Nephron progenitor cell (in vitro differentiated cells): ENCODE measurements at places on chromosomes 12 and 14.
A peak's percentile ranks its signal among the peaks of the same experiment; 100 is the strongest.

- no peak overlapping the region for H3K4me3 ChIP-seq
- no peak for DNase-seq
- H3K27ac ChIP-seq: no peak overlapping the region
- no peaks in the 10 kb centered on the region for H3K4me1 ChIP-seq
- peaks cover 65% of the 10 kb centered on the region for H3K36me3 ChIP-seq
Measured at GRCh38 chr12:7144414-7145120, 14.4 kb downstream of the CLSTN3 start.

- H3K4me1 ChIP-seq: peaks cover 8% of the 10 kb centered on the region
- H3K36me3 ChIP-seq: no peaks in the 10 kb centered on the region
Measured at GRCh38 chr12:31246470-31246850, 79.5 kb downstream of the SINHCAF start.

DNA sequence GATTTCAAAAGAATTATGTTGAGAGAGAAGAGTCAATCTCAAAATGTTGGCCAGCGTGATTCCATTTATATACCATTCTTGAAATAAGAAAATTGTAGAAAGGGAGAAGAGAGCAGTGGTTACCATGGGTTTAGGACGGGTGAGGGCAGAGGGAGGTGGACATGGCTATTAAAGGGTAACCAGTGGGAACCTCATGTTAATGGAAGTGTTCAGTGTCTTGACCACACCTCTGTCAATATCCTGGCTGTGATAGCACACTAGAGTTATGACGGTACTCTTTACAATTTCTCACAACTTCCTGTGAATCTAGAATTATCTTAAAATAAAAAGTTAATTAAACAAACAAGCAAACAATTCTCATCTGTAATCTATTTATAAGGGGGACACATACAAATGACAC lies 821.2 kb downstream of the VRK1 start:
- no peak for DNase-seq
- no peak overlapping the region for H3K27ac ChIP-seq
- H3K4me1 ChIP-seq: no peaks in the 10 kb centered on the region
- H3K36me3 ChIP-seq: peaks cover 9% of the 10 kb centered on the region
- H3K4me3 ChIP-seq: no peak overlapping the region

DNA sequence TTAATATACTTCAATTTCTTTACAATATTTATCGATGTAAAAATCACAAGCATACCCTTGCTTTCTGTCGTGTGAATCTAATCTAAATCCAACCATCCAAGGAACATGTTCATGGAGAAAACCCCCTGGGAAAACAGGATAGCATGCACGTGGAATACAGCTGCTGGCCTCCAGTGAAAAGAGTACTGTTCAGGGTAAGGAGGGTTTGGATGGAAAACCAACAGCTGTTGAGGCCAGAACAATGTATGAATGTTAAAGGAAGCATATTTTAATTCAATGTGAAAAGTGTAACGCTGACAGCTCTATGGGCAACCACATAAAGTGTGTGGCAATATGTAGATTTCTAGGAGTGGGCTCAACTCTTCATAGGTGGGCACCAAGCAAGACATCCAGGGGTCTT lies 344.0 kb downstream of the TMEM132D start:
- peaks cover 33% of the 10 kb centered on the region for H3K27me3 ChIP-seq
- no peak for DNase-seq
- H3K27ac ChIP-seq: no peak overlapping the region
- H3K4me3 ChIP-seq: no peak overlapping the region
- no peaks in the 10 kb centered on the region for H3K36me3 ChIP-seq
- H3K4me1 ChIP-seq: no peaks in the 10 kb centered on the region

DNA sequence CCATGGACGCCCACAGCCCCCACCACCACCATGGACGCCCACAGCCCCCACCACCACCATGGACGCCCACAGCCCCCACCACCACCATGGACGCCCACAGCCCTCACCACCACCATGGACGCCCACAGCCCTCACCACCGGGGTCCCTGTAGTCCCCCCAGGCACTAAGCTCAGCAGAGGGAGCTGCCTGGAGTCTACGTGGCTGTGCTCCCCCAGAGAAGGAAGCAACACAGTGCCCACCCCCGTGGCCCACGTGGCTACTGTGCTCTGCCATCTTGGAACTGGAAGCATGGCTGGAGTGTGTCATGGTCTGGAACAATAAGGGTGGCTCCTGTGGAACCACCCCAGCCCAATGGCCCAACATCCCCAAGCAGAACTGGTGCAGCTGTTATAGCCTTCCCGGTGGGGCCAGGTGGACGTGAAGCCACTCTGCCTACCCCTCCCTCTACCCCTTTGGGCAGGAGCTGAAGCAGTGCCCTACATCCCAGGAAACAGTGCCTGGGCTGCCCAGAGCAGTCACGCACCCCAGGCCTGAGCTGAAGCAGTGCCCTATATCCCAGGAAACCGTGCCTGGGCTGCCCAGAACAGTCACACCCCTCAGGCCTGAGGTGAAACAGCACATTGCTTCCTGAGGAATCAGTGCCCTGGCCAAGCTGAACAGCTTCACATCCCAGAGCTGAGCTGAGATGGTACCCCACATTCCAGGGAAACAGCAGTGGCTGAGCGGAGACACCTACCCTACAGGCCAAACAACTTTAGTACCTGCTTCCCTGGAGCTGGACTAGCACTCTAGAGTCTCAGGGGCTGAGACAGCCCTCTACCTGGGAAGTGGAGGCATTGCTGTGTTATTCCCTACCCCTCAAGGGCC lies 9.0 kb upstream of the SFSWAP start:
- H3K27me3 ChIP-seq: peaks cover 38% of the 10 kb centered on the region
- DNase-seq: no peak
- no peak overlapping the region for H3K27ac ChIP-seq

GRCh38 chr14:49553892-49554291 lies 32.3 kb downstream of the RPS29 start:
- H3K27me3 ChIP-seq: peaks cover 3% of the 10 kb centered on the region
- no peak for DNase-seq
- no peak overlapping the region for H3K4me3 ChIP-seq
- H3K27ac ChIP-seq: no peak overlapping the region
- no peaks in the 10 kb centered on the region for H3K36me3 ChIP-seq
- peaks cover 41% of the 10 kb centered on the region for H3K4me1 ChIP-seq

DNA sequence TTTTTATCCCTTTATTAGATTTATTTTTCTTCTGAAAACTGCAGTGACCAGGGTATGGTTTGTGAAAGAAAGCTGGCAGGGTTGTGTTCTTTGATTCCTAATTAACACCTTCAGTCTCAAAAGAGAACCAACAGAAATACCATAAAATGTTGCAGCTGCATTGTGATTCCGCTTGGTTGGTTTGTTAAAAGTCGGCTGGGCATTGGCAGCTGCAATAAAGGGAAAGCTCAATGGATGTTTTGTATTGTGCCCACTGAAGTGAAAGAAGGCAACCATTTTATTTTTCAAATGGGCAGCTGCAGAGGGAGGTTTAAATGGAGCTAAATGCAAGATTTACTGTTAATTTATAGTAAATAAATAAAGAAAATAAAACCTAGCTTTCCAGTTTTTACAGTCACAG lies 16.7 kb downstream of the LGR5 start:
- H3K27ac ChIP-seq: no peak overlapping the region
- DNase-seq: no peak
- H3K4me1 ChIP-seq: peaks cover 48% of the 10 kb centered on the region
- peak overlapping the region; percentile 11 for H3K4me3 ChIP-seq
- peaks cover 4% of the 10 kb centered on the region for H3K27me3 ChIP-seq

- peaks cover 22% of the 10 kb centered on the region for H3K27me3 ChIP-seq
- peaks cover 4% of the 10 kb centered on the region for H3K4me1 ChIP-seq
- no peaks in the 10 kb centered on the region for H3K36me3 ChIP-seq
- no peak overlapping the region for H3K4me3 ChIP-seq
Measured at GRCh38 chr12:52347551-52348510, 19.4 kb downstream of the KRT85 start.

- peaks cover 55% of the 10 kb centered on the region for H3K4me1 ChIP-seq
- H3K27ac ChIP-seq: no peak overlapping the region
- no peaks in the 10 kb centered on the region for H3K36me3 ChIP-seq
- H3K4me3 ChIP-seq: peak overlapping the region; percentile 28
Measured at GRCh38 chr12:27521066-27521465, 2.9 kb upstream of the PPFIBP1 start.

GRCh38 chr12:95484524-95484923 lies 10.6 kb downstream of the METAP2 start:
- no peak overlapping the region for H3K4me3 ChIP-seq
- no peak overlapping the region for H3K27ac ChIP-seq
- H3K4me1 ChIP-seq: no peaks in the 10 kb centered on the region
- DNase-seq: no peak
- no peaks in the 10 kb centered on the region for H3K27me3 ChIP-seq

GRCh38 chr14:92955381-92955780 lies 32.4 kb downstream of the CHGA start:
- H3K27me3 ChIP-seq: peaks cover 3% of the 10 kb centered on the region
- DNase-seq: no peak
- no peaks in the 10 kb centered on the region for H3K36me3 ChIP-seq
- no peak overlapping the region for H3K27ac ChIP-seq

GRCh38 chr12:72057330-72057914 lies 118.8 kb downstream of the TPH2 start:
- H3K4me1 ChIP-seq: no peaks in the 10 kb centered on the region
- H3K4me3 ChIP-seq: no peak overlapping the region
- H3K27me3 ChIP-seq: peaks cover 12% of the 10 kb centered on the region
- H3K36me3 ChIP-seq: no peaks in the 10 kb centered on the region

DNA sequence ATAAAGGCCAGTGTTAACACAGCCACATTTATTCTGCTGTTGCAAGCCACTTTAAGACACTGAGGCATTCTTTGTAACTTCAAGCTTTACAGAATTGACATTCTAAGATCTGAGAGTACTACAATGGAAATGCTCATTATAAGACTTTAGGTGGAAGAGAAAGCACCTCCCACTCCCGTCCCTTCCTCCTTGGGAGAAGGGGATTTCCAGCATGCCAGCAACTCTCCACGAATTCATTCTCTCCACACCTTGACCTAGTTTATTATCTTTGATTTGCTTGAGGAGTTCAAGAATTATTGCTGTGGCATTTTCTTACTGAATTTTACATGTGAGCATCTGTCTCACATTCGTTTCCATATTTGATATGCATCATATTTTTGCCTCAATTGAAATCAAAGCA lies 644.4 kb upstream of the MIS18BP1 start:
- no peak overlapping the region for H3K27ac ChIP-seq
- H3K4me3 ChIP-seq: no peak overlapping the region
- H3K27me3 ChIP-seq: peaks cover 3% of the 10 kb centered on the region

GRCh38 chr14:51093371-51094281 lies 1.3 kb downstream of the TRIM9 start:
- H3K4me1 ChIP-seq: peaks cover 25% of the 10 kb centered on the region
- DNase-seq: peak; percentile 57

GRCh38 chr14:65137648-65138307 lies 35.5 kb upstream of the MAX start:
- no peak overlapping the region for H3K27ac ChIP-seq
- H3K36me3 ChIP-seq: no peaks in the 10 kb centered on the region
- peaks cover 7% of the 10 kb centered on the region for H3K4me1 ChIP-seq

- H3K4me3 ChIP-seq: no peak overlapping the region
- H3K4me1 ChIP-seq: peaks cover 37% of the 10 kb centered on the region
- peak overlapping the region; percentile 75 for H3K27ac ChIP-seq
- H3K27me3 ChIP-seq: peaks cover 3% of the 10 kb centered on the region
- peaks cover 47% of the 10 kb centered on the region for H3K36me3 ChIP-seq
Measured at GRCh38 chr14:73125746-73126145, 10.6 kb upstream of the PSEN1 start.

DNA sequence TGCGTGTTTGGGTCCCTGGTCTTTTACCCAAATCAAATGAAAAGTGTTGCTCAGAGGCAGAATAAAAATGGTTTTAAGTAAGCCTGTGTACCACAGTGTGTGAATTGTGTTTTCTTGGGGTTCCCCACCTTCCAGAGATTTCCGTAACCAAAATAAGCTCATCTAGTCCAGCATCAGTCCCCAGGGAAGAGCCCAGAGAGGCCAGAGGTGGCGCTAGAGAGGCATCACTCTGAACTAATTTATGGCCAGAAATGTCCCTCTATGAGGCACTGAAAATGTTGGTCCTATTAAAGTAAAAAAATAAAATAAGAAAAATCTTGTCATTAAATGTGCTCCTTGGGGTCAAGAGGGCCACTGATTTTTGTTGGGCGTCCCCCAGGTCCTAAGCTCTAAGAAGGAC lies 24.9 kb upstream of the PRKAB1 start:
- no peak overlapping the region for H3K27ac ChIP-seq
- H3K27me3 ChIP-seq: peaks cover 5% of the 10 kb centered on the region
- peak; percentile 5 for DNase-seq
- H3K4me3 ChIP-seq: no peak overlapping the region
- H3K4me1 ChIP-seq: no peaks in the 10 kb centered on the region

DNA sequence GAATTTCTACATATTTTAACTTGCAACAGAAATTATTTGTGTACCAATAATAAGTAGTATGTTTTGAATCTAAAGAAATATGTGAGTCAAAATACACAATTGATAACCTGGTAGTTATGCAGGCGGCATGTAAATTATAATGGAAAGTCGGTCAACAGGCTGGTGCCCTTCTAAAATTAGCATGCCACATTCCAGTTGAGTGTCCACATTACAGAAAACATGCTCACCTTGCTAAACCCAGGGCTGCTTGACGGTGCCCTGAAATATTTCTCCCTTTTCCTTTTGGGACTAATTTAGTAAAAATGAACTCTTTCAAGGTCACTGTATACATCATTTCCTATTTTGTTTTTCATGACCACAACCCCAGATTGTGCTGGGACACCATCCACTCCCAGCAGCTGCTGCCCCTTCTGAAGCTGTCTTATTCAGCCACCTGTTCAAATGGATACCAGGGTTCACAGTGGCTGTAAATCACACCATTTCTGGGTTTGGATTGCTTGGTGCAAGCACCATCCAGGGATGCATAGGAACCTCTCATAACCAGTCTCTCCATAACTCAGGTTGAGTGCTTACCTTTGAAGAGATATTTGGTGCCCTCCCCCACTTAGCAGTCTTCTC lies 110.6 kb downstream of the ANO6 start:
- H3K27me3 ChIP-seq: peaks cover 3% of the 10 kb centered on the region
- no peak overlapping the region for H3K4me3 ChIP-seq

DNA sequence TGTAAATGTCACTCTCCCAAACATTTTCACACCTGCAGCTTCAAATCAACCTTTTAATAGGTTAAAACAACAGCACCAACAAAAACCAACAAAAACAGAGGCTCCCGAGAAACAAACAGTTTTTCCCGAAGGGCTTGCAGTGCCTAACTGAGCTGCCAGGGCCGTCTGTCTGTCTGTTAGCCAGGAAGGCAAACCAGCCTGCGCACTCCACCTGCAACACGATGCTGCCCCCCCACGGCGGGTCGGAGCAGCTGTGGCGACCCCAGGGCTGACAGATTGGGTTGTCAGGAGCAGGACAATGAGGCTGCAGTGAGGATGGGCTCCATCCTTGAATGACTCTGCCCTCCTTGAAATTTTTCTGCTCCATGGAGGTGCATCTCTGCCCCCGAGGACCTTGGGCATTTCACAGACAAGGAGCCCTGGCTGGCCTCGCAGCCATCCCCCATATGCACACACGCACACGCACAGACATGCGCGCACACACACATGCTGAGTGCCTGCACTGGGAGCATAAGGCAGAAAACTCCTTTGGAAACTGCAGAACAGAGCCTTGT lies 2.6 kb downstream of the RTL1 start:
- H3K27me3 ChIP-seq: peaks cover 50% of the 10 kb centered on the region
- H3K4me1 ChIP-seq: peaks cover 91% of the 10 kb centered on the region
- DNase-seq: peak; percentile 78
- peak overlapping the region; percentile 51 for H3K27ac ChIP-seq

- H3K27ac ChIP-seq: no peak overlapping the region
- H3K4me3 ChIP-seq: no peak overlapping the region
- peaks cover 35% of the 10 kb centered on the region for H3K27me3 ChIP-seq
- DNase-seq: no peak
- no peaks in the 10 kb centered on the region for H3K36me3 ChIP-seq
- H3K4me1 ChIP-seq: no peaks in the 10 kb centered on the region
Measured at GRCh38 chr14:36585100-36585499, 2.7 kb upstream of the NKX2-8 start.

- peaks cover 4% of the 10 kb centered on the region for H3K27me3 ChIP-seq
- H3K27ac ChIP-seq: no peak overlapping the region
- no peak overlapping the region for H3K4me3 ChIP-seq
- no peak for DNase-seq
Measured at GRCh38 chr12:95440401-95440800, 33.6 kb upstream of the METAP2 start.
